Left lung (tissue), 14 donors: ENCODE measurements at places on chromosomes 4 and X.

- DNase-seq, result no peak
Measured at GRCh38 chrX:23578079-23578478, 89.2 kb upstream of the PRDX4 start.

DNA sequence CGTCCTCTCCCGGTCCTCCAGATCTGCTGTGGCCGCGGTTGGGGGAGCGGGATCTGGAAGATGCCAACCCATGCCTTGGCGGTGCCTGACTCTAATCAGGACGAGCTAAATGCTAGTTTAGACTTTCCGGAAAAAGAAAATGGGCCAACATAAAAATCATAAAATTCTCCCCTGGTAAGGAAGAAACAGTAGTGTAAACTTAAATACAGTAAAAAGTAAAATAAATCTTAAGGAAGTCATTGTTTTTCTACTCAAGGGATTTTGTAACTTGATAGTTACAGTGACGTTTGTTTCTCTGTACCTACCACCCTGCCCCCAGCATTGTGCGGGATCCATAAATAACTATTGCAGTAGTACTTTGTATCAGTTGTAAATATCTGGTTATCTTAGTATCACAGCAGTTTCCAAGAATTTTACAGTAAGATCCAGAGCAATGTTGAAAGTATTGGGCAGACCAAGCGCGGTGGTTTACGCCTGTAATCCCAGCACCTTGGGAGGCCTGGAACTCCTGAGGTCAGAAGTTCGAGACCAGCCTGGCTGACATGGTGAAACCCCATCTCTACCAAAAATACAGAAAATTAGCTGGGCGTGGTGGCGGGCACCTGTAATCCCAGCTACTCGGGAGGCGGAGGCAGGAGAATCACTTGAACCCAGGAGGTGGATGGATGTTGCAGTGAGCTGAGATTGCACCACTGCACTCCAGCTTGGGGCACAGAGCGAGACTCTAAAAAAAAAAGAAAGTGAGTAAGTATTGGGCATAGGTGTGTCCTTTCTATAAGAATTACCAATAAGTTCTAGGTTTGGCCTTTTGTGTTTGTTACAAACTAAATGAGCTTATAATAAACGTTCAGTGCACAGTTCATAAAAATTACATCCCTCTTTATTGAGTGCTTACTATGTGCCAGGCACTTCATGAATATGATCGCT is 1.0 kb upstream of the PLA2G12A start:
- DNase-seq, result no peak

- DNase-seq, result no peak
Measured at GRCh38 chr4:10015140-10015753, 6.0 kb downstream of the SLC2A9 start.

- no peak for DNase-seq
Measured at GRCh38 chrX:121160987-121161386, 113.6 kb downstream of the GLUD2 start.

DNA sequence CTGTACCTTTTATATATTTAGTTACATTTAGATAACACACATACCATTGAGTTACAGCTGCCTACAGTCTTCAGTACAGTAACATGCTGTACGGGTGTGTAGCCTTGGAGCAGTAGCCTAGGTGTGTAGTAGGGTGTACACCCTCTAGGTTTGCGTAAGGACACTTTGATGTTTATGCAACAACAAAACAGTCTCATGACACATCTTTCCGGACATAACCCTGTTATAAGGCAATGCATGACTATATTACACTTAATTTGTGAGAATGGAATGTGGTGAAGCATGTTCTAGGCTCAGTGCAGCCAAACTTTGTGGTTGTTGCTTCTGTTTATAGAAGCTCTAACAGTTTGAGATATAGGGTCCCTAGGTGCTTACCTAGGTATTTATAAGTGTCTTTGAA is 65.4 kb downstream of the SPRY1 start:
- DNase-seq, result no peak

DNA sequence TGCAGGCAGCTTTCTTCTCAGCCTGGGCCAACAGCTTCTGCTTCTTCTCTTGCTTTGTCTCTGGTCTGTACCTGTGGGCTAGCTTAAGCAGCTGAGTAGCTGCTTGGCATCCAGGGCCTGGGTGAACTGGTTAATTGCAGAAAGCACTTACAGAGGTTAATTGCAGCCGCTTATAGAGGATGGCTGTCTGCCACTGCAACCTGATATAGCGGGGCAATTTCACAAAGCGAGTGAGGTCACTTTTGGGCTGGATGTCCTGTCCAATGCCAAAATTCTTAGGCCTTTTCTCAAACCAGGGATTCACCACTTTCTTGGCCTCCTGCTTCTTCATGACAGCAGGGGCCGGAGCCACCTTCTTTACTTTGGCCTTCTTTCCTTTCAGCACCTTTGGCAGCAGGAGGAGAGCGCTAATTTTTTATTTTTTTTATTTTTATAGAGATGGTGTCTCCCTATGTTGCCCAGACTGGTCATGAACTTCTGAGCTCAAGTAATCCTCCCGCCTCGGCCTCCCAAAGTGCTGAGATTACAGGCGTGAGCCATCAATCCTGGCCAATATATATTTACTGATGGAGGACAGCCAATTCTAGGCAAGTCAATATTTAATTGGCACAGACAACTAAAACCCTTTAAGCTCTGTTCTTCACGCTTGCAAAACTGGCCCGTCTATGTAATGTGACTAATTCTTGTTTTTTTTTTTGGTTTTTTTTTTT is 61.0 kb downstream of the ENOPH1 start:
- no peak for DNase-seq
